ENCODE measurements at places on chromosomes 1 and 21.

DNA sequence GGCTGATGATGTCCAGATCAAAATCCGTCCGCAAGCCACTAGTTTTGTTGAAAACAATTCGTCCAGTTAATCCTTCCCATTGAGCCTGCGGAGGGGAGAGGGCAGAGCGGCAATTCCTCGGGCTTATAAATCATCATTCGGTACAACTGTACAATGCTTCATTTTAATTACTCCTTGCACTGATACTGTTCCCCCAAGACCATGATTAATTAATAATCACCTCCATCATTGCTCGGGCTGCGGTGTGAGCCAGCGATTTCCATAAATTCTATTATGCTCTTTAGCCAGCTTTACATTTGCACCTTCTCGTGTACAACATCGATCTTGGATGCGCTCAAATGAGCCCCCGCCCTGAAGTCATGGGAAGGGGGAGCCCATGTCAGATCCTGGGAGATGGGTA lies 180.7 kb downstream of the GRIK3 start:
- no peak for DNase-seq

- DNase-seq = no peak
Observed at GRCh38 chr1:152072311-152072710, 16.6 kb downstream of the TCHHL1 start.

DNA sequence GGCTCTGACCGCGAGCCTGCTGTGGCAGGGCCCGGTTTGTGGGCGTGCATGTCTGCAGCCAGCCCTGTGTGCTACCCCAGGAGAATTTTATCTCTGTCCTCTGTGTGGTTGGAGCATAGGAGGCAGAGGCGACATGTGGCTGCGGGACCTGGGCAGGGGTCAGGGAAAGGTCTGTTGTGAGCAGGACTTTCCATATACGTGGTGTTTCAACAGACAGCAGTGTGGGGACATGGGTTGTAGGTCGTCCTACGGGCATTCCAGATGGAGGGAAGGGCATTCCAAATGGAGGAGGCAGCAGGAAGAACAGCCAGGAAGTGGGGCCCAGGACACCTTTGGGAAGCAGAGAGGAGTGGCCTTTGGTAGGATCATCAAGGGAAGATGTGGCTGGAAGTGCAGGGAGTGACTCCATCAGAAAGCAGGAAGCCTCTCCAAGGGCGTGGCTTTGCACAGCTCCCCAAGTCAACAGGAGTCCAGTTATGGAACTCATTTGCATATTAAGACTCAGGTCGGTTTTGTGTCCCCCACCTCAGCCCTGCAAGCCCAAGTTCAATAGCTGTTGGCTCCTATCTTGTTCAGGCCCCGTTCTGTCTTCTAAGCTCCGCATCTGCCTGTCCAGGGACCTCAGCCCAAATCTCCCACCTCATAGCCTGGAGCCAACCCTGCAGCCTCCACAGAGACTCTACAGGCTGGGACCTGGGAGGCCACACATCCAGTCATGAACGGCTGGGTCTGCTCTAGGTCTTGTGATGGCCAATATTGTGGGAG lies 309.1 kb downstream of the MATN1 start:
- no peak for DNase-seq

DNA sequence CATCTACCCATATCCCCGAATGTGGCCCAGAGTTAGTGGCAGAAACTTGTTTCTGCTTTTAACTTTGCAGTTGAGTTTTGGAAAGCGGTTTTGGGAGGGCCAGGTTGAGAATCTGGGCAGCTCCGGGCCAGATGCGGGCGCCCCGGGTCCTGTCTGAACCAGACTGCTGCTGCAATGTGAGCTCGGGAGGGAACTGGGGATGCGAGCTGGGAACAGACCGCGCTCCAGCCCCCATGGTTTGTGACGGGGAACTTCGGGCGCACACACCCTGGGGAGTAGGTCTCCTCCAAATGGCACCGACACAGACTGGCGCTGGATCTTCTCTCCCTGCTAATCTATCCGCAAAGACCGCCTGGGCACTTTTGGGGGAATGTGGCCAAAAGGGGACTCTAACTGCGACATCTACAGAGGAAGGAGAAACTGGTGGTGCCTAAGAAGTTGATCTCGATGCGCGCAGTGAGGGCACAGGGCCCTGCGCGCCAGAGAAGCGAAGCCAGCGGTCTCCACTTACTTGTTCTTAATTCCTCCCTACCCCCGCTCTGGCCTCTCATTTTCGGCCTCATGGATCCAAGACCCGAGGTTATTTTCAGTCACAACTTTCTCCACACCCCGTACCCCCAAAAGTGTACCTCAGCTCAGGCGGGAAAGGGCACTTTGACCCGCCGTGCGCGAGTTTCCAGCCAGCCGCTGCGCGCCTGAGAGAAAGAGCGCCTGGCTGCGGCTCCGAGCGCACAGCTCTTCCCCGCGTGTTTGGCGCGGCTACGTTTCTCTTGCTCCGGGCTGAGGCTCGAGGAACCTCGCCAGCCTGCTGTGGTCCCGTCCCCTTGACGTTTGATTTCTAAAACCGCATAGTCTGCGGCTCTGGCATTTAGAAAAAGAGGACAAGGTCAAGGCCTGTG lies 411.0 kb upstream of the ESRRG start:
- DNase-seq = no peak

GRCh38 chr1:183882335-183883167 lies 77.6 kb downstream of the RGL1 start:
- DNase-seq = no peak

All from NCI-H774 (cell line).